ENCODE measurements at places on chromosomes 16 and 17. TPM values are rescaled to one million over a fixed set of nuclear protein-coding genes. Genes with fewer than 3 reads are reported as not detected.

DNA sequence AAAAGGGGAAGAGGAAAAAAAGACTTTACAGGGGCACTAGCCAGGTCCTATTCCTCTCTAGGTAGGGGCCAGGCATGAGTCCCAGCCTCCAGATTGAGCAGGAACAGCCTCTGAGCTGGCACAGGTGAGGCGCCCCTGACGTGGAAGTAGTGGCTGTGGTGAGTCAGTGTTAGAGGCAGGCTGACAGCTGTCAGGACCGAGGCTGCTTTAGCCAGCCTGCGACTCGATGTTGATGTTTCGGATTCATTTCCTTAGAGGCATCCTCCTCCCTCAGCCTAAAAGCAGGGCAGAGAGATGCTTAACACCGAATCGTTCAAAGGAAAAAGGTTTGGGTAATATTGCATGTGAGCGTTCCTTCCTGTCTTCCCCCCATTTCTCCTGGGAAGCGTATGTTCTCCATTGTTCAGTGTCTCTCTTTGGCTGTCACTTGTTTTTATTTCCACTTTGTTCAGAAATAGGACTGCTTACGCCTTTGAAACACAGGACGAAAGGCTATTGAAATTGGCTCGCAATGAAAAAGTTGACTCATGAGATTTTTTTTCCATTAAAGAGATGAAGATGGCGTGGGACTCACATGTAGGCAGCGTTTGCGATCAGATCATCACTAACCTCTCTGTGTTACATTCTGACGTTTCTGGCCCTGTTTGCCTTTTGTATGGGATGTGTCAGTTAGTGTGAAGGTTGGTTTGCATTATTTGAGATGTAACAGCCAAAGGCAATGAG lies 1.3 kb downstream of the KIAA0513 start:
- peak; percentile 64 for DNase-seq

PRCD gene
- not detected for total RNA-seq

- DNase-seq: no peak
Measured at GRCh38 chr17:62648251-62648955, 20.9 kb downstream of the MRC2 start.

HSDL1 gene
- 16.7 TPM for total RNA-seq

- DNase-seq: no peak
Measured at GRCh38 chr16:75143941-75144340, 4.4 kb upstream of the ZFP1 start.

KRTAP9-4 gene
- total RNA-seq: not detected

DNA sequence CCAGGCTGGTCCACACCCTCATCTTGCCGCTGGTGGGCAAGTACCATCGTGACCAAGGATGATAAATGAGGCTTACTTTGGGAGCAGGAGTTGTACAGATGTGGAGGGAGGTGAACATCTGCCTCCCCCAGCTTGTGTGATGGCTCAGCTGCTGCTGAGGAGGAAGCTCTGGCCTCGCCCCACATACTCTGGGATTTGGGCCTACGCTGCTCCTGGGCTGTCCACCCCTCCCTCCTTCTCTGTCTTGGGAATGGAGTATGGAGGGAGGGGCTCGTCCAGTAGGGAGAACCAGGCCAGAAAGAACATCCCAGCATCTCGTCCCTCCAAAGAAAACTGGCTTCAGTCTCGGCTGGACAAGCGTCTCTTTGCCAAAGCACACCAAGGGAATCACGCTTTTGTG lies 134.8 kb upstream of the CDC42EP4 start:
- DNase-seq: no peak

HIC1 gene
- 42.6 TPM for total RNA-seq

DNA sequence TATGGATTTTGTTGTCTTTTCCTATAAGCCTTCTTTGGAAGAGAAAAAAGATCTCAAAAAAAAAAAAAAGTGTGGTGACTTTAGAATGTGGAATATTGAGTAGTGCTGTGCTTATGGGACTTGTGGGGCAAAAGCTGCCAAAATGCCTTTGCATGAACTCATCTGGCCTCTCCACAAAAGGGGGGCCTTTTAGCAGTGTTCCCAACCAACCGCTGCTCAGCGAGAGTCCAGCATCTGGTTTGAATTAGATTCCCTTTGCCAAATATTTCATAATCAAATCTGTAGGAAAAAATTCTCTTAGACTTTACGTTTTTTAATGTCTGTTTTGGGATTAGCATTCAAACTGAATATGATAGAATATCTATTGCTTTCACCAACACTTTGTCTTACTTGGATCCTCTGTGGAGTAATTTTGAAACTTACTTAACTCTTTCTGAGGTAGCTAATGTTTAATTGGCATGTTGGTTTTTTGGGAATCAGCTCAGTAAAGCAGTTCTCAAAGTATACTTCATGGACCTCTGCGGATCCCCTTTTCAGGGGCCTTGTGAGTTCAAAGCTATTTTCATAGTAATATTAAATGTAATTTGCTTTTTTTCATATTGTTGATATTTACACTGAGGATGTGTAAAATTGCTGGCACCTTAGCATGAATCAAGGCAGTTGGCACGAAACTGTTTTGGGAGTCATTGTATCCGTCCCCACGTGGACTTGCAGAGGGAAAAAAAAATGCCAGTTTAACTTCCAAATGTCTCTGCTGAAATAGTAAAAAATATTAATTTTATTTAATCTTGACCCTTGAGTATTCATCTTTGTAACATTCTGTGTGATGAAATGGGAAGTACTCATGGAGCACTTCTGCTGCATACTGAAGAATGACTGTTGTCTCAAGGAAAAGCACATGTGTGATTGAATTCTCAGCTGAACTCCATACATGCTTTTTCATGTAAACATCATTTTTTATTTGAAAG lies 34.7 kb upstream of the VPS4A start:
- DNase-seq: no peak

TMEM11 gene
- 27.1 TPM for total RNA-seq

ABCC6 gene
- not detected for total RNA-seq

PRSS22 gene
- total RNA-seq: not detected

KRT36 gene
- not detected for total RNA-seq

CTRL gene
- total RNA-seq: 5.6 TPM

GRCh38 chr16:3097266-3097665 lies 1.8 kb downstream of the ZSCAN10 start:
- DNase-seq: no peak

TMEM88 gene
- 4.1 TPM for total RNA-seq

- DNase-seq: no peak
Measured at GRCh38 chr16:87326151-87326571, 9.0 kb upstream of the C16orf95 start.

RFWD3 gene
- 101 TPM for total RNA-seq

- no peak for DNase-seq
Measured at GRCh38 chr16:30697264-30698138, 1.5 kb upstream of the SRCAP start.

DNA sequence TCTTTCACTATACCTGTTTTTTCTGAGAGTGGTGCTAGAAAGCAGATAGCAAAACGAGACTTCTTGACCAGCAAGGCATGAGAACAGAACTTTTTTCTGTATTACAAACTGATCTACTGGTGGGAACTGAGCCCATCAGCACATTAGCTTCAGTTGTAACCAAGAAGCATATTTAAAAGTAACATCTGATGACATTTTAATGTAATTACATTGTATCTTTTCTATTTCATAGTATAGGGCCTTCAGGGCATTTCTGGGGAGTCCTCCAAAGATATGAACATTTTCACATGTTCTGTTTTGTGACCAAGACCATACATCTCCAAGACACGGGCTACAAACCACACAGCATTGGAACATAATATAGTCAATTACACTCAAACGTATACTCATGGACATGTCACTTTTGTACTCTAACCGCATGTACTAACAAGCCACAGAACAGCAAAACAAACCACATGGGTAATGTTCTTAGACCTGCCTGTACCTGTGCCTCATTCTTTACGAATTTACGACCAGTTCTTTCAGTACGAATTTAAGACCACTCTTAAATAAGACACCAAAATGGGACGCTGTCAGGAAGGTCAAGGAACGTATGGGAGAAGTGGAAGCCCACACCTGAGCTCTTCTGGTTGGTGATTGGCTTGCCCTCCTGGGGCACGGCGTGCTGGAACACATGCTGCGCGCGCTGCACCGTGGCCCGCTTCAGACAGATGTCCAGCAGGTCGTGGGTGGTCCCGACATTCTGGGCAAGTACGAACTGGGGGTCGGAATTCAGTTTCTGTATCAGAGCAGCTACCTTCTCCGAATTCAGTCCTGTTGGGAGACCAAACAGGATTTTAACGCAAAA lies 825 bp downstream of the BLMH start:
- DNase-seq: peak; percentile 23

- DNase-seq: no peak
Measured at GRCh38 chr16:86512860-86513470, 2.6 kb downstream of the FOXF1 start.

CDT1 gene
- 90.9 TPM for total RNA-seq

OSGIN1 gene
- total RNA-seq: 2.1 TPM

GRCh38 chr17:37490638-37491614 lies 1.2 kb downstream of the DUSP14 start:
- DNase-seq: no peak

- DNase-seq: no peak
Measured at GRCh38 chr17:978103-979093, 1.2 kb downstream of the NXN start.

PIK3R6 gene
- 9.8 TPM for total RNA-seq

OR1F1 gene
- not detected for total RNA-seq

Data from activated T-helper 2 cell treated with anti-CD3 and anti-CD28 coated beads, Interferon-gamma antibody, Interleukin-2, Interleukin-4, amounts not matched to agents 10 μg/mL and 5 μg/mL and 100 μg/mL, durations not matched to agents 14 hours and 24 hours and 36 hours (primary cell).